GM13976 (cell line): ENCODE measurements at places on chromosomes 3 and 15.

GRCh38 chr15:95603802-95604201 is 726.7 kb upstream of the NR2F2 start:
- DNase-seq, result no peak

DNA sequence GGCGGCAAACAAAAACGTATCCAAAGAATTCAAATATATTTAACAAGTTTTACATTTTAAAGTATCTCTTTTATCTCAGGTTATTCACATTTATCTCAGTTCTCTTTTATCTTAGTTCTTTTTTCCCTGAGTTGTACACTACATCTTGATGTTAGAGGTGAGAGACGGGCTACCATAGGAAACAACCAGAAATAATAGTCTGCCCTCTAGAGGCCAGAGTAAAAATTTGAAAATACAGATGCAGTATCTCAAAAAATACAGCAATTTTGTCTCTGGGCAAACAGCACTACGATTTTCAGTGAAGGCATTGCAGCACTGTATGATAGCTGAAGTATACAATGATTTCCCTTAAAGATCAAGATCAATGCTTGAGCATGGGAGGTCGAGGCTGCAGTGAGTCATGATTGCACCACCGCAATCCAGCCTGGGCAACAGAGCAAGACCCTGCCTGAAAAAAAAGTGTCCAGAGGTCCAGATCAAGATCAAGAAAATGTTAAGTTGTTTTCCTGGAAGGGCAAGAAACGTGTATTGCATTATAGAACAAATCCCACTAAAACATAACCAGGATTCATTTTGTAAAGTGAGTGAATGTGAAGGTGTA is 82.6 kb upstream of the ATP11B start:
- peak; percentile 50 for DNase-seq

DNA sequence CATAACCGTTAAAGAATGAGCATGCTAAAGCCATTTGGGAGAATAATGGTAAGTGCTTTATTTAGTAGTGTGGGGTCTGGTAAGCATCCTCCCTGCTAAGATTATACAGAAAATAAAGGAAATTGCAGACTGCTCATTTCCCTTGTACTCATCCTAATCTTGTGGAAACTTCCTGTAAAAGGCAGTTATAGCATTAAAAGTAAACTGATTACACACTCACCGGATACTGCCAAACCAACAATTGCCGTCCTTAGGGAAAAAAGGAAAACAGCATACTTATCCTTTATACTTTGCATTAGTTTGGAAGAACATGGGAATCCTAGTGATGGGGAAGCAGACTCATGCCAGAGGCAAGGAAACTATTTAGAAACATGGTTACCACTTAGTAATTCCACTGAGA is 5.3 kb upstream of the SPRED1 start:
- DNase-seq, result no peak

DNA sequence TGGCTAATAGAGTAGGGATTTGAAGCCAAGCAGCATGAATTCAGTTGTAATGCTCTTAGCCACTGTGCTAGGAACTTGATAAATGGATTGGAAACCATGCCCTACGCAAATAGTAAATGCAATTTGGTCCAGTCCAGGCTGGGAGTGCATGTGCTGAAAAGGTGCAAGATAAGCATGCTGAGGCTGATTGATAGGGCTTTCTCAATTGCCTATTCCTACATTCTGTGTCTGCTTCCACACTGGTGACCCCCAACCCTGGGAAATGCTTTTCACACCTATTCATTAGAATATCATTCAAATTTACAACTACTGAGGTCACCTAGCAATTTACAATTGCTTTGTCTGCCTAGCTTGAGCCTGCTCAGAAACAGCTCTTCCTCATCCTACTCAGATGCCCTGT is 84.7 kb upstream of the SLC25A36 start:
- DNase-seq, result no peak

DNA sequence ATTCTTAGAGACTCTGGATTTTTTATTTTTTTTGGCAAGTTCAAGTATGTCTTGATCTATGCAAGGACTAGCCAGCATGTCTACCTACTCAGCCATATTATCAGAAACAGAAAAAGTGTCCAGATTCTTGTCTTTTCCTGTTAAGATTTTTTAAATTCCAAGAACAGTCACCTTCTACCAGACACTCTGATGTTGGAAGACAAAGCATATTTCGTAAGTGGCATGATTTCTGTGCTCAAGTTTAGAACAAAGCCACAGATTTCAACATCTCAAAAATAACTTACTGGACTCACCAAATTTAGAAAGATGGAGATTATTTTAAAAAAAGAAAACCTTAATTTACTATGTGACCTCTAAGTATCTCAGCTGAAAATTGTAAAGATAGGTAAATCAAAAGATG is 61.9 kb downstream of the GOLGA6L7 start:
- no peak for DNase-seq

GRCh38 chr3:43960448-43960840 is 269.7 kb downstream of the ABHD5 start:
- DNase-seq, result no peak

- no peak for DNase-seq
Measured at GRCh38 chr3:170724599-170725280, 138.9 kb upstream of the SLC7A14 start.

GRCh38 chr3:170622369-170623159 is 36.7 kb upstream of the SLC7A14 start:
- no peak for DNase-seq

GRCh38 chr3:8996681-8997121 is 33.4 kb upstream of the RAD18 start:
- no peak for DNase-seq

DNA sequence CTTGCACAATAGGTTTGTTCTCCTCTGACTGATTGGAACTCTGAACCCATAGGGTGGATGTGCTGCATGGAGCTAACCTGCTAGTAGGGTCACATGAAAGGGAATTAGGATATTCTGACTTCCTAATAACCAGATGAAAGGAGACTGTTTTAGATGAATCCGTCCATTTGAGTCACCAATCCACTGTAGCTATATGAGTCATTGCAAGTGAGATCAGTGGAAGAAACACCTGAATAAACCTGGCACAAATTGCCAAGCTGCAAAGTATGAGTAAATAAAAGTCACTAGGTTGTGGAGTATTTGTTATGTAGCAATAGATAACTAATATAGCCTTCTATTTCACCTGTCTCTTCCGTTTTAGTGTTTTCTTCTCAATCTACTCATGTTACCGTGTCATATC is 584.4 kb downstream of the PDCD6IP start:
- DNase-seq, result no peak

GRCh38 chr3:26264708-26265107 is 357.9 kb upstream of the LRRC3B start:
- DNase-seq, result no peak

DNA sequence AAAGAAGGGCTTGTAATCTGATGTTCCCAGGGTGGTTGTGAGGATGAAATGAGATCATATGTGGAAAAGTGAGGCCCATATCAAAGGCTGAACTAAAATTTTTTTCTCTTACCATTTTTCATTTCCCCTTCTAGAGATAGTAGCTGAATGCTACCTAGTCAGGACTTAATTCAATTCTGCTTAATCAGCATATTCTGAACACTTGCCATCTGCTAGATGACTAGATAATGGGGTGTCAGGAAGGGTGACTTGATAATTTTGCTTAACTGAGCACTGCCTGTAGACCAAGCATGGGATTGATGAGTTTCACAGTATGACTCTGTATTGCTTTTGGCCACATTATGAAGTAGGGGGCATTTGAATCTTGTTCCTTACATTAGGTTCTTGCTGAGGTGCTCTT is 136.2 kb downstream of the CHST2 start:
- no peak for DNase-seq

- no peak for DNase-seq
Measured at GRCh38 chr15:98823012-98823458, 174.7 kb downstream of the IGF1R start.

DNA sequence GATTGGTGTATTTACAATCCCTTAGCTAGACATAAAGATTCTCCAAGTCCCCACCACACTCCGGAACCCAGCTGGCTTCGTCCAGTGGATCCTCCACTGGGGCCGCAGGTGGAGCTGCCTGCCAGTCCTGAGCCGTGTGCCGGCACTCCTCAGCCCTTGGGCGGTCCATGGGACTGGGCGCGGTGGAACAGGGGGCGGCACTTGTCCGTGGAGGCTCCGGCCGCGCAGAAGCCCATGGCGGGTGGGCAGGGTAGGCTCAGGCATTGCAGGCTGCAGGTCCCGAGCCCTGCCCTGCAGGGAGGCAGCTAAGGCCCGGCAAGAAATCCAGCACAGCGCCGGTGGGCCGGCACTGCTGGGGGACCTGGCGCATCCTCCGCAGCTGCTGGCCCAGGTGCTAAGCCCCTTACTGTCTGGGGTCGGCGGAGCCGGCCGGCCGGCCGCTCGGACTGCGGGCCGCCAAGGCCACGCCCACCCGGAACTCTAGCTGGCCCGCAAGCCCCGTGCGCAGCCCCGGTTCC is 3.5 kb upstream of the RNU5B-1 start:
- no peak for DNase-seq

DNA sequence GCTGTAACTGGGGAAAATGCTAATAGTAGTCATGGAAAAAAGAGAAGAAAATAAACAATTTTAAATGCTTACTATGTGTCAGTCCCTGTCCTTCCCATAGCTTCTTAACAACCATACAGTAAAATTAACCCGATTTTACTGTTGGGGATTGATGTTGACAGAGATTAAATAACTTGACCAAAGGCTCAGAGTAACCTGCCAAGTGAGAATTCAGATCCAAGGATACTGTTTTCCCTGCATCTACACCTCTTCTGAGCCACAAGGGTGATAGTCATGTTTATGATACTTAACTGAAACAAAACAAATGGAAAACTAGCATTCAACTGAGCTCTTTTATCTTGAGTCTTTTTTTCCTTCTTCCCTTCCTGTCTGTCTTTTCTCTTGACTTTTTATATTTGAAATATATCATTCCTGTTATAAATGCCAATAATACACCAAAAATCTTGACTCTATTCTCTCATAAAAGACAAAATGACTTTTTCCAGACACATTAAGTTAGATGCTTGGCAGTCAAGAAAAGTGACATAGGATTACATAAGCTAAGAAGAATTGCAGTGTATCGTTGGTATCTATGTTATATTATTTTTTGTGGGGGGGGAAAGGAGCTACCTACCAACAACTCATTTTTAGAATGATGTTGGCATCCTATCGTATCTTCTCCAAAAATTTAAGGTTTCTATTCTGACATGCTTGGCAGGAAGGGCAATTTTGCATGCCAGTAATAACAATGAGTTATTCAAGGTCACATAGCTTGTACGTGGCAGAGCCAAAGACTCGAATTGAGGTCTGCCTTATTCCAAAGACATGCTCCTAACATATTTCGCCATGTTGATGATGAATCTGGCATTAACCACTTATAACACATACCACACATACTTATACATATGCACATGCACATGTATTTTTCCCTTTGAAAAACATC is 306.6 kb upstream of the KCNH8 start:
- DNase-seq, result no peak

GRCh38 chr3:81723732-81724313 is 37.6 kb downstream of the GBE1 start:
- DNase-seq, result no peak

DNA sequence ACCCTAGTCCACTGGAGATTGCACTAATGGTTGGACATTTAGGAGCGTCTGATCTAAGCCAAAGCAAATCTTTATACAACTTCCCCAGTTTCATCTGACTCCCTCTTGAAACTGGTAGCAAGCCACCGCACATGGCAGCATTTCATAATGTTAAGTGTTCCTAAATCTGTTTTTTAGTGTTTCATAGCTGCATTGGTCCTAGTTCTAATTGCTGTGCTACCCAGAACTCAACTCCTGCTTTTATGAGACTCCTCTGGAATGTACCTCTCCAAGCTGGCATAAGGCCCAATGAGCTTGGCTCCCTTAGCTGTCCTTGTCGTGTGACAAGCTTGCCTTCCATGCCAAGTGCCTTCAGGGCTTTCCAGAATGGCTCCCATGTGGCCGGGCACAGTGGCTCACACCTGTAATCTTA is 65.3 kb upstream of the FLNB start:
- DNase-seq, result no peak

GRCh38 chr3:36560685-36561084 is 180.4 kb downstream of the STAC start:
- no peak for DNase-seq

DNA sequence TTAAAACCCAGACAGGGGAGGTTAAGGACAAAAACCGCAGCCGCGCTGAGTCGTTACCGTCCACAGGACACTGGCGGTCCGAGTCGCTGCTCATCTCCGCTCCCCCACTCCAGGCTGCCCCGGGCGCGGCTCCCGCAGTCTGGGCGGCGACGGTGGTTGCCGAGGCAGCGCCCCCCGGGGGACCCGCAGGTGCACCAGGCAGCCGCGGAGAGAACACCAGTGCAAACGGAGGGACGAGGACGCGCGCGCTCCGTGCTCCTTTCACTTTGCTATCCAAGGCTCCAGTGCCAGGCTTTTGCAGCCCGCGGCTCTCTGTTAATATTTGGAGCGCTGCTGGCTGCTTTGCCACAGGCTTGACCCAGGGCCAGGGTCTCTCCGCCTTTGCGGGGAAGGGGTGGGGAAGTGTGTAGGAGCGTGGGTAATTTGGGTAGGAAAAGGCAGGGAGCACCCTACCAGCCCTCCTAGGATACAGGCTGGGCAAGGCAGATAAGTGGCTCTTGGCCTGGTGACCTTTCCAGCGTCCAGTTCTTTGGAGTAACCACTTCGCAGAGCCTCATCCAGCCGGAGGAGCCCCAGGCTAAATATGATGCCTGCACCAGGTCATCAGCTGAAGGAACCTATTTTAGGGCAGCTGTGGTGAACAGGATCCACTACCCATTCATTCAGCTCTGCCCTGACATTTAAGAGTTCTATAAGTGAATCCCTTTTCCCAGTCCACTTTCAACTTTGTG is at the start of gene GADL1:
Gene GADL1 (minus strand): TSS at position 141 of the 731 bp plus-strand sequence. CDS start 47 bp downstream, at position 94.
- DNase-seq, result peak; percentile 35

GRCh38 chr3:127698691-127699415 is 26.1 kb downstream of the ABTB1 start:
- DNase-seq, result no peak

DNA sequence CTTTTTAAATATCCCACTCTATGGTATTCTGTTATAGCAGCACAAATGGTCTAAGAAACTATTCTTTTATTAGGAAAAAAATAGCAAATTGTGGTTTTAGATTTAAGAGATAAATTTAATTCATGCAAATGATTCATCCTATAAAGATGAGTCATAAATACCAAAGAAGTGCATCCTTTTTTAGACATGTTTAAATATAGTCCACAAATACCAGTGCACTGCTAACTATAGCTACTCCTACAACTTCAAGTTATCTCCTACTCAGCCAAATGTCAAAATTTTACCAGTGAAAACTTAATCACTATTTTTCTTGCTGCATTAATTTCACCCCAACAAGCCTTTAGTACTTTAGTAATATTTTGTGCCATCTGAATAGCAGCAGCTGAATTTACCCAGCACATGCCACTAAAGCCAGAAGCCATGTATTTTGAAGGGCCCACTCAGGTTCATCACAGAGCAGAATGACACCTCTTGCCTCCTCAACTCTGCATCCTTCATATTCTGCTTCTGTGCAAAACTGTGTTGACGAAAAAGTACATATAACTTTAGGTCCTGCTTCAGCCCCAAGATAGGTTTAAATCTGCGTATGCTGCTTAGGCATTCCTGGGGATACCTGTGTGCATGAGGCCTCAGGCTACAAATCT is 24.9 kb downstream of the CX3CR1 start:
- no peak for DNase-seq
